Astrocyte of the hippocampus (primary cell): ENCODE measurements at places on chromosomes 5 and 9.

DNA sequence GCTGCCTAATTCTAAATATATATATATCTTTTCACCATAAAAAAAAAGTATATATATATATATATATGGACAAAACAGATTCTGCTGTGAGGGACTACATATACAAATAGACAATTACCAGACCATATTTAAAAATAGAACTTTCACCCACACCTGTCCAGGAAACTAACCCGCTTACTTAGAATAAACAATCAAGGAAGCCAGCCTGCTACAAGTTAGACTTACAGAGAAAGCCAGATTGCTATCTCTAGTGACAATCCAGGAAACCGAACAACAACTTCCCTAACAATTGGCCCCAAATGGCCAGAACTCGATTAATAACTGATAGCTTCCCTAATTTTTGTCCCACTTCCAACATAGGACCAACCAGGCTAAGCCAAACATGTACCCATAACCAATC, 5.9 kb downstream of the GLDC start:
- DNase-seq: no peak

- peak; percentile 76 for DNase-seq
These were observed 231.0 kb downstream of the CDK5RAP2 start for GRCh38 chr9:120348951-120349429.

GRCh38 chr9:69190086-69190862, 16.2 kb downstream of the TJP2 start:
- DNase-seq: no peak

- DNase-seq: no peak
These were observed 106.7 kb upstream of the IER5L start for GRCh38 chr9:129284607-129285291.

GRCh38 chr9:123527981-123528380, 172.0 kb downstream of the CRB2 start:
- no peak for DNase-seq

DNA sequence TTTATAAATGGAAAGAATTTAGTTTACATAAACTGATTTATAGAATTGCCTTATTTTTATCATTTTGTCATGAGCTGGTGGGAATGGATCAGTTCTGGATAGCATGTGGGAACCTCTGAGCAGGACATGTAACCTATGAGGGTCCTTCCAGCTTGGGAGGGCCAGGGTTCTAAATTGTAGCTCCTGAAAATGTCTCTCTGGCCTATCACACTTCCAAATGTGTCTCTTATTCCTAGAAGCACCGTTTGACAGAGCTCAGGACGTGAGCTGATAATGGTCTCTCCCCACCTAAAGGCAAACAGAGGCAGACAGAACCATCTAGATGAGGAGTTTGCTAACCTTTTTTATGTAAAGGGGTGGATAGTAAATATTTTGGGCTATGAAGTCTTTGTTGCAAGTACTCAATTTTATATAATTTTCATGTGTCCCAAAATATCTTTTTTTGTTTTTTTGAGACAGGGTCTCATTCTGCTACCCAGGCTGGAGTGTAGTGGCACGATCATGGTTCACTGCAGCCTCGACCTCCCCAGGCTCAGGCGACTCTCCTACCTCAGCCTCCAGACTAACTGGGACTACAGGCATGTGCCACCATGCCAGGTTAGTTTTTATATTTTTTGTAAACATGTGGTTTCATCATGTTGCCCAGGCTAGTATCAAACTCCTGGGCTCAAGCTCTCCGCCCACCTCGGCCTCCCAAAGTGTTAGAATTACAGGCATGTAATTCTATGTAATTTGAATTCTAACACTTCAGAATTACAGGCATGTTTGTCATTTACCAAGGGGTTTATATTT, 4.0 kb downstream of the TRAF1 start:
- DNase-seq: no peak

DNA sequence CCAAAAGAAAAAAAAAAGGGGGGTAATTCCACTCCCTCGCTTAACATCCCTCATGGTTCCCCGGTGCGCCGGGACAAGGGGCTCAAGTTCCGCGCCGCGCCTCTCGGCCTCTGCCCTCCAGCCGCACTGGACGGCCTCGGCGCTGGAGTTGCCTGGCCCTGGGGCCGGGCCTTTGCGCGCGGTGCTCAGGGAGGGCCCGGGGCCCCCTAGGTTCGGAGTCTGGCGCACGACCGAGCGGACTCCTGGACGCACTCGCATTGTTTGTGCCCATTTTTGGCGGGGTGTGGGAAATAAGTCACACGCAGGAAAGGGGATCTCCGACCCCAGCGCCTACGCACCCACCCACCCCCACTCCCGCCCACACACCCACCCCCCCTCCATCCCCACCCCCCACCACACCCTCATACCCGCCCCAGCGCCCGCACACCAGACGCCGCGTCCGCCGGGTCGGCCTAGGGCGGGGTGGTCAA, 381 bp downstream of the MED22 start:
- DNase-seq: peak; percentile 63

DNA sequence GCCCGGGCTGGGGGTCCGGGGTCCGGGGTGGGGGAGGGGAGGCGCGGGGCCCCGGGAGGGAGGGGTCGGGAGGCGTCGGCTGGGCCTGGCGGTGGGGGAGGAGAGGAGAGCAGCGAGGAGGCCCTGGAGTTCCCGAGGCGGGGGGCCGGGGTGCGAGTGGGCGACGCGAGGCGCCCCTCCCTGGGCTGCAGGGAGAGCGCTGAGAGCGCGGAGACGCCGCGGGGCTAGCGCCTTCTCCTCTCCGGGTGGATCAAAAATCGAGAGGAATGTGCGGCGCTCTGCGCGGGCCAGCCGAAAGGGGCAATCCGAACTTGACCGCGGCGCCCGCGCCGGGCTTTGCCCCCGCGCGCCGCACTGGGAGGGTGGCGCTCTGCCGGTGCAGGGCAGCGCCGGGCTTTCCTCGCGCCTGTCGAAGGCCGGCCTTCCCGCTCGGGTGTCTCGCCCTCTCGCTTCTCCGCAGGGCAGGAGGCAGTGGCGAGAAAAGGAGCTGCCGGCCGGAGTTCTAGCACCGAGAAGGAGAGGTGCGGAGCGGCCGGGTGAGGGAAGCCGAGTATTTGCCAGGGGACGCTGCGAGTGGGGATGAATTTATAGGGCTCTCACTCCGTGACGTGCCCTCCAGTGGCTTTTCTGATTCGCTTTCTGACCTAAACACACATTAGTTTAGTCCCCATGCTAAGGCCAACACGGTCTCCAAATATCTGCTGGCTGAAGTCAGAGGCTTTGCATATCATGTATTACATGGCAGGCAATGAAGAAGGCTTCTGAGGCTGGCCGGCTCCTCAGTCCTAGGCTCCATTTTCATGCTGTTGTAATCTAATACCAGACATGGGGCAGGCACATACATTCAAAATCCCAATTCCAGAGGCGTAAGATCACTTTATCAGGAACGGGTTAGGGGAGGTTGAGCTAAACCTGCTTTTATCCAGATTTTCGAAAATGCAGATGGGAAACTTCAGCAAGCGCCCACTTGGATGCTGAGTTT, 503 bp upstream of the GDNF start:
- DNase-seq: peak; percentile 84

DNA sequence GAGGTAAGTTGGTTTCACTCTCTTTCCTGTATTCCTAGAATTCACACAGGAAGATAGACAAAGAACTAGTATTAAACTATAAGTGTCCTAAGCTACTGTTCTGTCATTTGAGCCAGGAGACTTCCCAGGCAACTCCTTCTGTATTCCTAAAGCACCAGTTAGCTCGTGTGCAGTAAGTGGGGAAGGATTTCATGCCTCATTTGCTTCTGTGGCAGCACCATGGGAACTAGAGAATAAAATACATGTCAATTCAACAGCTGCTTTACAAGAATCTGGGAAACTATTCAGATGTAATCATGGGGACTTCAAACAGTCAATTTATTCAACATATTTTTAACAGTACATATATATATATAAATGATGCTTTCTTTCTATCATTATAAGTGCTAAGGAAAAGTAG, 762.3 kb downstream of the PRELID2 start:
- DNase-seq: peak; percentile 43

GRCh38 chr5:3310541-3311261, 284.9 kb upstream of the IRX1 start:
- peak; percentile 92 for DNase-seq

DNA sequence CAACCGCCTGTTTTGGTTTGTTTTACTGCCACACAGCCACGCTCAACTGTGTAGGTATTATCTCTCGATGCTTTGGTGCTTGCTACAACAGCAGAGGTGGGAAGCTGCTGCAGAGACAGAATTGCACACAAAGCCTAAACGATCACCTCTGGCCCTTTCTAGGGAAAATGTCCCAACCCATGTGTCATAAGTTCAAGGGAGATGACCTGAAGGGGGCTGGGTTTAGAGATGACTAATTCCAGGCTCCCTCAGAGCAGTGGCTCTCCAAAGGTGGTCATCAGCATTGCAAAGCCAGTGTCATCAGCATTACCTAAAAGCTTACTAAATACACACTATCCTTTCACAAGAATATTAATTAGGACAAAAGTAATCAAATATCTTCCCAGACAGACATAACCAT, 10.9 kb downstream of the ZNF622 start:
- no peak for DNase-seq

GRCh38 chr5:174943785-174944184, 219.4 kb downstream of the MSX2 start:
- no peak for DNase-seq

GRCh38 chr9:79224672-79225433, 346.9 kb upstream of the TLE4 start:
- peak; percentile 55 for DNase-seq

DNA sequence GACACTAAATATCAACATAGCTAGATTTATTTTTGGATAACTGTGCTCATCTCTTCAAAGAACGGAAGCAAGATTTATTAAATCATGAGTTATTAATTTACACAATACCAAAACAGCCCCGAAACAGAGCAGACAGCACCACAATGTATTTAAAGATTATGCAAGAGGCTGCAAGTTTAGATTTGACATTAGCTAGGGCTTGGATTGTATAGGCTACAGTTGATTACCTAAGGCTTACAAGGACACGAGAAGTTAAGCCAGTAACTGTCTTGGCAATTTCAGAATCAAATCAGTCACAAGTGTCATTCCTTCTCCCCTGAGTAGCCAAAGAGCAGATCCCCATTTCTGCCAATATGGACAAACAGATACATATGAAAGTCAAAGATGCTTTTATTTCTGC, 152.6 kb downstream of the MED27 start:
- no peak for DNase-seq

DNA sequence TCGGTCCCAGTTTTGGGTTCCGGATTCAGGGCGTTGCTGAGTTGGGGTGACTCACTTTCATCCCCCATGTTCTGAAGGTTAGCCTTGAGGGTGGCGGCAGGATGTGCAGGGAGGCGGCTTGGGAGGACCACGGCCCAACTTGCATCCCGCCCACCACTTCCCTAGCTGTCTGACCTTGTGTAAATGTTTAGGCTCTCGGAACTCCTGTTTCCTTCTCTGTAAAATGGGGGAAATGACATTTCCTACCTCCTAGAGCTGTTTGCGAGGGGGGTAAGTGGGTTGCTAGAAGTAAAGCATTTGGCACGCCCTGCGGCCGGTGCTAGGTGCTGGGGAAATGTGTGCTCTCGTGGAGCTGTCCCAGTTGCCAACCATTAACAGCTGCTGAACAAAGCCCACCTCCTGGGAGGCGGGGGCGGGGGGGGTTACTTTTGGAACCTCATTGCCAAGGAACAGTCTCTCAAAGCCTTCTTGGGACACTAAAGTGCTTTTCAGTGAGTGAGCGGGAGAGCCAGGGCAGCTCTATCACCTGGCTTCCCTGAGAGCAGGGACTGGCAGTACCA, 27.5 kb downstream of the PTGES2 start:
- peak; percentile 20 for DNase-seq

DNA sequence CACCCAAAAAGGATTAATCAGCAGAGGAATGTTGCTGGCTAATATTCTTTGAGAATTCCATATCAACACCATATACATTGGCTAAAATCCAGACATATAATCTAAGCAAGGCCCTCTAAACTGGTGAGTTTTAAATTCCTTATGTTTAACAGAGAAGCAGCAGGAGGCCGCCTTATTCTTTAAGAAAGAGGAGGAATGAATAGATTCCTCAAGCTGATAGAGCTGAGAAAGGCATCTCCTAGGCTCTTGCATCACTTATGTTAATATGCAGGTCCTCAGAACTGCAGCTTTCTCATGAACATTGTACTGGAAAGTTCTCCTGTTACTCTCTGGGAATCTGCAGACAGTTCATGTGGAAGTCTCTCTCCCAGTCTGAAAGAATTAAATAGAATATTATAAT, 20.1 kb upstream of the SMARCA2 start:
- no peak for DNase-seq

DNA sequence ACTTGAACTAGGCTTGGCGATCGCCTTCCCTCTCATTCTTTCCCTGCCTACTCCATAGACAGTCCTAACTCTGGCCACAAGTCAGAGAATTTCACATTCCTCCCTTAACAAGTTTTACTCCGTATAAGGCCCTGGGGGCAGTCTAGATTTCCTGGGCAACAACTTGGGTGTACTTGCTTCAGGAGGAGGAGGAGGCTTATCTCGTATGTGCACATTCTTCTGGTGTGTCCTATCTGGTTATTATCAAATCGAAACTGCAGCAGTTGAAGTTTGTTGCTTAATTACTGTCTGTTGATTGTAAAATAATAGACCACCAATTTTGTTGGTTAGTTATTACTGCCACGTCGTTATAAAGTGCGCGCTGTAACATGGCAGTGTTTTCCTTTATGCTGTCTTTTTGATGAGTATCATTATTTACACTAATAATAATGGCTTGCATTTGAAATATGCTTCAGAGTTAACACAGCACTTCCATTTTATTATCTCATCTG, 42.0 kb downstream of the PIP5K1B start:
- no peak for DNase-seq

DNA sequence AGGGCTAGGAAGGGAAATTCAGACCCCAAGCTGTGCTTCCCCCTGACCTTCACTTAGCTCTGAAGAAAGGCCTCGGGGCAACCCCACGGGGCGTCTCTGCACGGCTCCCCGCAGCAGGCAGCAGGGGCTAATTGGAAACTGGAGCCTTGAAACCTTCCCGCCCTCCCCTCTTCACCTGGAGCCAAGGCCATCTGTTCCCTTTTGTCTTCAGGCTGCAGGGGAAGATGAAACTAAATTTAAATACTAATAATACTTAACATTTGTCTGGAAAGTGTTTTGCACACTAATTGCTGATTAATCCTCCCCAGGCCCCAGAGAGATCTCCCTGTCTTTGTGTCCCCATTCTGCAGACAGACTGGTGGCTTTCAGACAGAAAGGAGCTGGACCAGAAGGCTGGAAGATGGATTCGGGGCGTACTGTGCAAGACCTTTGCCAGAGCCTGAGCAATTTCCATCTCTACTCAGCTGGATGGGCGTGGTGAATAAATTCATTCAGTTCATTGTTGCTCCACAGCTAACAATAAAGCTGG, 34.1 kb upstream of the CPLX2 start:
- DNase-seq: no peak

DNA sequence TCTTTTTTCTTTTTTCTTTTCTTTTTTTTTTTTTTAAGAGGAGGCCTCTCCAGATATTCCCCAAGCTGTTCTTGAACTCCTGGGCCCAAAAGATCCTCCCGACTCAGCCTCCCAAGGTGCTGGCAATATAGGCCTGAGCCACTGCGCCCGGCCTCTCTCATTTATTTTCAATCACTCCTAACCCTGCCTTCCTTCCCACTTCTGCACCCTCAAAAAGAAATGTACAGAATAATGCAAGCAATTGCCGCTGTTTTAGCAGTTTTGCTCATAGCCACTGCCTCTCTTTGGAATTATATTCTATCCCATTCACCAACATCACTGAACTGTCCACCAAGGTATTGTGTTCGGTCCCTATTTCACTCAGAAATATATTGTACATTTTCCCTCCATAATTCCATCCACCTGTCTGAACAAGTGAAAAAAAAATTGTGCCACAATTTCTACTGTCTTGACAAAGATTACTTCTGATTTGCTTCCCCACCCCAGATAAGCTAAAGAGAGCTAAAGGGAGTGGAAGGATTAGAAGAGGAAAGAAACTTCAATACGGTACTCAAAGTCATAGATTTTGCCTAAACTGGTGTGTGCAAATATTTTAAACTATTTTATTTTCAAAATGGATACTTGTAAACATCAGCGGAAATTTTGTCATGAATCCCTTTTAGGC, 1.9 kb downstream of the FNBP1 start:
- DNase-seq: no peak
